ENCODE measurements at places on chromosomes 2 and 18.

GRCh38 chr18:47458483-47458882 lies 207.0 kb upstream of the SKOR2 start:
- no peak for DNase-seq

- no peak for DNase-seq
Measured at GRCh38 chr2:18545384-18545783, 15.1 kb downstream of the RDH14 start.

GRCh38 chr2:221999717-222000116 lies 299.1 kb downstream of the PAX3 start:
- DNase-seq, result no peak

GRCh38 chr2:6877402-6878304 lies at the start of gene RSAD2:
Gene RSAD2, plus strand, starts transcription at chr2:6877777. Its CDS starts 24 bp downstream, at chr2:6877801.
- peak; percentile 28 for DNase-seq

- peak; percentile 7 for DNase-seq
Measured at GRCh38 chr2:200702646-200703118, 109.0 kb upstream of the BZW1 start.

All from stimulated activated CD8-positive, alpha-beta memory T cell treated with anti-CD3 and anti-CD28 coated beads, Interleukin-15, amount 100 ng/mL, for 1 hour (primary cell).